ENCODE measurements at places on chromosomes 7 and 10.

GRCh38 chr10:123967626-123968243, 76.1 kb upstream of the CPXM2 start:
- peak; percentile 17 for DNase-seq

GRCh38 chr10:49286686-49287085, 12.3 kb upstream of the C10orf71 start:
- no peak for DNase-seq

DNA sequence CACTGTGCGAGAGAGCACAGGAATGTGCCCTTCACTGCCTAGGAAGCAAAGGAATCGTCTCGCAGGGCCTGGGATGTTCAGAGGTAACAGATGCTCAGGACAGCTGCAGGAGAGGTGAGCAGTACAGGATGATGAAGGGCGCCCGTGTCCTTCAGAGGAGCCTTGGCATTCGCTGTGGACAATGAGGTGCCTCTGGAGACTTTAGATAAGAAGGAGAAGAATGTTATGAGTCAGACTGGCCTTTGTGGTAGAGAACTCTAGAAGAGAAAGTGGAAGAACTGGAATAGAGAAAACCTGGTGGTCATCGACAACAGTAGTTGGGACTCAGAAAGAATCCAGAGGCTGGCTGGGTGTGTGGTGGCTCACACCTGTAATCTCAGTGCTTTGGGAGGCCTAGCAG, 64.4 kb upstream of the LEP start:
- DNase-seq: peak; percentile 25

GRCh38 chr7:107686816-107687387, 26.3 kb downstream of the SLC26A4 start:
- DNase-seq: no peak

DNA sequence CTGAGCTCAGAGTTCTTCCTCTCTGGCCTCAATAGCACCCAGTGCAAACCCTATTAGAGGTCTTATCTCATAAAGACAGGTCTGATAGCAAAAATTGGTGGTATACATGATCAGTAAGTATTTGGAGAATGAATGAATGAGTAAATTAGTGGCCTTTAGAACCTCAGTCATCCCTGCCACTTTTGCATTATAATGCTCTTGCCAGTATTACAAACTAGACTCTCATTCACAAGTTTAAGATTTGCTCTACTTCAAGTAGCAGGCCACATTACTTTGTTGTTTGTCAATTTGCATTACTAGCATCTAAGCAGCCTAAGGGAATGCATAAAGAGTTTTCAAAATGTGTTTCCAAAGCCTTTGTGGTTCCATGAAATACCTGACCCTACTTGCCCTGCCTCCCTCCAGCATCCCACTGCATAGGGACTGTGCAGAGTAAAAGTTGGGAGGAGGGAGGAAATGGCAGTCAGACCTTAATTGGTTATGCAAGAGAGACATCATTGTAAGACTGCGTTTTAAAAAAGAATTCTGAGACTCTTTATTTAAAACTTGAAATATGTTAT, 21.3 kb downstream of the TSPAN12 start:
- DNase-seq: no peak

GRCh38 chr7:130356121-130356875, 11.7 kb downstream of the CPA5 start:
- peak; percentile 98 for DNase-seq

- DNase-seq: no peak
Observed at GRCh38 chr7:149599636-149600206, 102.1 kb upstream of the ZNF746 start.

- peak; percentile 96 for DNase-seq
Observed at GRCh38 chr10:95260397-95260881, 30.4 kb downstream of the PDLIM1 start.

GRCh38 chr7:97422046-97422445, 304.5 kb downstream of the SDHAF3 start:
- DNase-seq: no peak

GRCh38 chr10:91115618-91116390, 104.7 kb upstream of the PCGF5 start:
- DNase-seq: no peak

DNA sequence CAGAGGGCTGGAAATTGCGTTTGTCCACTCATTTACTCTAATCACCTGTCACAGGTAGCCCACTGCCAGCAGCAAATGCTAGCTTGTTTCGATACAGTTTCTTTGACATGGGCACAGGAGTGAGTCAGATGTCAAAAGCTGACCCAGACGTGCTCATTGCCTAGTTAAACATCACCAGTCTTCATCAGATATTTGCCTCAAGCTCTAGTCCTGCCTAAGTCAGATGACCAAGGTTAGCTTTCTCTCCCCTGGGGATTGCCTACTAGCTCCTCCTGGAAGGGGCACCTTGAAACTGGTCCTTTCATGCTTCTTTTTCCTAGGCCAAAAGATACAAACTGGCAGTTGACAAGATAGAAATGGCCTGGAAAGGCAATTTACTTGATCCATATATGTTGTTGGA, 35.2 kb downstream of the GPAM start:
- no peak for DNase-seq

GRCh38 chr10:119509909-119510451, 32.5 kb downstream of the RGS10 start:
- no peak for DNase-seq

DNA sequence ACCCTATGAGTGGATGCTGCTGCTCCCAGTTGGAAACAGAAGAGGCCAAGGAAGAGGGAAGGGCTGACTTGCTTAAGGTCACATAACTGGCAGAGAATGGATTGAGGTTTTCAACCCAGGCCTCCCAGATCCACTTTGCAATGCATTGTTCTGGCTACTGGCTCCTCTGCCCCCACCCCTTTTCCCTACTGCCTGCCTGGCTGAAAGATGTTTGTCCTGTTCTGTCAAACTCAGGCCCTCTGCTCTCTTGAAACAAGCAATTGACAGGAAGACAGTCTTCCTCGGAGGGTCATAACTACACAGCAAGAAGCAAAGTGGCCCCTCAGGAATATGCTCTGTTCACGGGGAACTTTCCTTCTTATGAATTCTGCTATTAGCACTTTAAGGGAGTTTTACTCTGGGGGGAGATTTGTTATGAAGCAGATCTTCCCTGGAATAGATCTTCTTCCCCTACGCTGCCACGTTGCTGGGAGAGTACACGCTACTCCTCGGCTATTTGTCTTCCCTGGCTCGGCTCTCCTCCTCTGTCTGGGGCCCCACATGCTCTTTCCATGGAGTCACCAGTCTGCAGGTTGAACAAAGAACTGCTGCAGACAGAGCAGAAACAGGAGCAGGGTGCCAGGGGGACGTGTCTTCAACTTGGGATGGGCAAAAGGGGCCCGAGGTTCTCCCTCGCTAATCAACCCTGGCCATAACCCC, 436.1 kb downstream of the TYW1 start:
- no peak for DNase-seq

- DNase-seq: no peak
Observed at GRCh38 chr10:67549390-67549789, 146.6 kb downstream of the CTNNA3 start.

- DNase-seq: no peak
Observed at GRCh38 chr10:104501864-104502579, 139.1 kb upstream of the SORCS3 start.

GRCh38 chr7:95772771-95773581, 622 bp downstream of the DYNC1I1 start:
- DNase-seq: no peak

DNA sequence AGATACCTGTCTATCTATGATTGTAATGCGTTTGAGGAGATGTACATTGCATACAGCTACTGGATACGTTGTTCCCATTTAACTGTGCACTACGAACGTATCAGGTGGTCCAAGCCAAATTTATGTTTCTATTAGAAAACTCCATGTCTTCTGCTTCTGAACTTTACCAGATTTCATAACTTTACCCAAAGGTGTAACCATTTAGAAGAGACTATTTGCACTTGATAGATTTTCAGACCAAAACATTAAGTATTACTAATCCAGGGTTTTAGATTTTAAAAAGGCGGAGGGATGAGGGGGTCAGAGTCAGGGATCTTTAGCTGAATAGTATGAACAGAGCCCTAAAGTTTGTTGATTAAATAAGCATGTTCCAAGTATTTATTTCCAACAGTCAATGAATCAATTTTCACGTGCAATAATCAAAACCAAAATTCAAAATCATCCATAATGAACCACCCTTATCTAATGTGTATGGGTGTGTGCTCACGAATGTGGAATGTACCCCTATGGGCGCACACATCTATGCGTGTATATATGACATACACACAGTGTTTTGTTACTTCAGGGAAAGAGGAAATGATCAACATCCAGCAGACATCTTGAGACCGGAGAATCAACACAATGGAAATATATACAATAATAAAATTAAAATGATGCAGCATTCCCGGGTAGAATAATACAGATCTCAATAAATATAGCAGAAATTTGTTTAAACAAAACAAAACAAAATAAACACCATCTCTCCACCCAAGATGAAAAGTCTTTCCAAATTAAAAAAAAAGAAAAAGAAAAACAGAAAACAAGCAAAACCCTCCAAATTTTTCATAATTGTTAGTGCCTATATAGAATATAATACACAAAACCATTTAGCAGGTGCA, 3.4 kb downstream of the FEZF1 start:
- no peak for DNase-seq

- no peak for DNase-seq
Observed at GRCh38 chr10:133109711-133110110, 22.0 kb downstream of the ADGRA1 start.

DNA sequence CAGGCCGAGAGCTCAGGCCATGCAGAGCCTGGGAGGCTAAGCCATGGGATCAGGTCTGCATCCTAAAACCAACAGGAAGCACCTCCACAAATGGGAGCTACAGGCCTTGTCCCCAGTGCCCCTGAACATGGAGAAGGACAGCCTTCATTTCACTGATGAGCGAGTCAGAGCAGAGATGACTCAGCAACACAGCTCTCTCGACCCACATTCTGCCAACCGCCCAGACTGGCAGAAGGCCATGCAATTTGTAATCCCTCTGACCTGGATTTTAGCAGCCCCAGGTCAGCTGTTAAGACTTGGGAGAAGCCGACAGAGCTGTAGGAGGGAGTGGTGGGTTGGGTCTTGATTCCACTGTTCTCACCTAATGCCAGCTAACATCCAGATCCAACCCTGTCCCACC, 25.5 kb downstream of the VOPP1 start:
- peak; percentile 75 for DNase-seq

DNA sequence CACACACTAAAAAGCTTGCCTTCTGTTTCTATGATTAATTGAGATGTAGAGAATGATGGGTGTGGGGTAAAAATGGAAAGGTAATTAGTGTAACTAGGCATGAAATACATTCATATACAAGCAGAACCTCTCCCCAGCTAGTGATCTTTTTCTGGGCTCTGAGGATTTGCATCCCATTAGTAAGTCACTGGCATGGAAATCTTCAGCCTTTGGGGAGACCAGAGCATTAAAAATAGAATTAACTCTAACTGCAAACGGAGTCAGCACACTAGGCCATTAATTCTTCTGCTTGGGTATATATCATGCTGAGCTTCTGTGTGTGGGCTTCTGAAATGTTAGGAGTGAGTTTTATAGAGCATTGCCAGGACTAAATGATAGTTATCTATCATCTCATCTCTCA, 128.9 kb downstream of the HDAC9 start:
- DNase-seq: no peak

- DNase-seq: no peak
Observed at GRCh38 chr10:78724846-78725245, 343.9 kb upstream of the ZMIZ1 start.

DNA sequence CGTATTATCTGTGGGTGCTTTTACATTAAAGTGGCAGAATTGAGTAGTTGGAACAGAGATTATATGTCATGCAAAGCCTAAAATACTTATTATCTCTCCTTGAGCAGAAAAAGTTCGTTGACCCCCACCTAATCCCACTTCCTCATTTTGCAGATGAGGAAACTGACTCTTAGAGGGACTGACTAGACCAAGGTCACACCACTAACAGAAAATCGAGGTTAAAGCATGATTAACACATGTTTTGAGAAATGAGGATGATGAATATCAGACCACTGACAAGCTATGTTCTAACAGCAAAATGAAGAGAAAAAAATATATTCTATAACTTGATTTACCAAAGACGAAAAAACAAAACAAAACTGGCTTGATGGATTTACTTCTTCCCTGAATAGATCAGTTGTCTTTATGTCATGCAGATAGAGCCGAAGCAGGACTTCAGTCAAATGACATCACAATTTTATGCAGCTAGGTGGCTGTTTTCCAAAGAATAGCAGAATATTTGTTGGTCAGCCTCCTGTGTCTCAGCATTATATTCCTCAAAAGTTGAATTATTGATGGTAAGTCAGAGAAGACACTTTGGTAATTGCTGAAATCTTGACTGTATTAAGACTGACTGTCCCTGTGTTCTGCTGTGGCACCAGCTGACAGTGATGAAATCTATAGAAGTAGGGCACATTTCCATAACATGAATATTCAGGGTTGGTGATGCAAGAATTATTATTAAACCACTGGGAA, 24.2 kb upstream of the SMIM30 start:
- no peak for DNase-seq

DNA sequence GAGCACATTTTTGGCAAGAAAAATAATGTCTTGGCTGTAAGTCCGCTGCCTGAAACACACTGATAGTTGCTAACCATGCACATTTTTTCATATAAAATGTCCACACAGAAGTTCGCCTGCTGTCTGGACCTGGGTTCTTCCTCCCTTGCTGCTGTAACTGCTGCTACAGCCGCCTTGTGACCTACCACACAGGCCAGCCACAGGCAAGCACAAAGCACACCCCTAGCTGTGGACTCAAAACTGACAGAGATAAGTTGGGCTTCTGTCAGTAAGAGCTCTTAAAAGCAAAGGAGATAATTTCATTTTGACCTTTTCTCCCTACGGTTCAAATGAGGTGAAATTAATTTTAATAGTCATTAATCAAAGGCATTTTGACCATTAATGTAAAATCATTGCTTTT, 354.7 kb downstream of the OTUD1 start:
- DNase-seq: no peak

GRCh38 chr7:7118822-7119221, 63.5 kb upstream of the C1GALT1 start:
- DNase-seq: no peak

DNA sequence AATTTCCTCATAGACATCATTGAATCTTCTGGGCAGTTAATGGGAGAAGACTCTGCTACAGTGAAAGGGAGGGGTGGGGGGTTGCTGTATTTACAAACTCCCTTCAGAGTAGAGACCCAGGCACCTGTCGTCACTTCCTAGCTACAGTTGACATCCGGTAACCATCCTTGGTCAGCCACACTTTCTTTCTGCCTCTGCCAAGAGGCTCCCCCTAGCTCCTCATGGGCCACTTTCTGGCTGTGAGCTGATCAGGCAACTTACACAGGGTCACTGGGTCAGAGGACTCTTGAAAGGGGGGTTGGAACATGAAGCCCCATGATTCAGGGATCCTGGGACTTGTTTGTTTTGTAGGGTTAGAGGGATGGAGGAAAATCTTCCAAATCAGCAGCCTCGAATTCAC, 1.2 kb downstream of the TECPR1 start:
- no peak for DNase-seq

GRCh38 chr7:12715372-12716133, 28.1 kb downstream of the ARL4A start:
- DNase-seq: peak; percentile 55

All from foreskin keratinocyte (primary cell).